Esophagus squamous epithelium (tissue), 5 donors: ENCODE measurements at places on chromosomes 7 and 10.

- DNase-seq = no peak
Measured at GRCh38 chr10:124983321-124983720, 41.4 kb downstream of the ZRANB1 start.

DNA sequence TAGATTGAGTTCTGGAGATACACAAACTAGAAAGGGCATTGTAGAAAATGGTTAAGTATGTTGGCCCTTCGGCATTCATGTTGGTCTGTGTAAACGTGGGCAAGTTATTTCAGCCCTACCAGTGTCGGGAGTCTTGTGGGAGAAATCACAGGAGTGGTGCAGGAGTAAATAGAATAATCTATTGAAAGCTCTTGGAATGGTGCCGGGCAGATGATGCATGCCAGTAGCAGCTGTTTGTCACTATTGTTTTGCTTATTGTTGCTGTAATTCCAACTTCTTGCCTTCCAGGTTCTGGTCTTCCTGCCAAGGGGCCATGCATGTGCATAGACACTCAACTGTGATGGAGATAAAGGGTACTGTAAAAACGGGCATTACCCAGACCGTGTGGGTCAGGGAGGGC is 259.4 kb downstream of the CAMK1D start:
- DNase-seq = no peak

GRCh38 chr7:157704365-157704764 is 367.6 kb downstream of the DNAJB6 start:
- no peak for DNase-seq

DNA sequence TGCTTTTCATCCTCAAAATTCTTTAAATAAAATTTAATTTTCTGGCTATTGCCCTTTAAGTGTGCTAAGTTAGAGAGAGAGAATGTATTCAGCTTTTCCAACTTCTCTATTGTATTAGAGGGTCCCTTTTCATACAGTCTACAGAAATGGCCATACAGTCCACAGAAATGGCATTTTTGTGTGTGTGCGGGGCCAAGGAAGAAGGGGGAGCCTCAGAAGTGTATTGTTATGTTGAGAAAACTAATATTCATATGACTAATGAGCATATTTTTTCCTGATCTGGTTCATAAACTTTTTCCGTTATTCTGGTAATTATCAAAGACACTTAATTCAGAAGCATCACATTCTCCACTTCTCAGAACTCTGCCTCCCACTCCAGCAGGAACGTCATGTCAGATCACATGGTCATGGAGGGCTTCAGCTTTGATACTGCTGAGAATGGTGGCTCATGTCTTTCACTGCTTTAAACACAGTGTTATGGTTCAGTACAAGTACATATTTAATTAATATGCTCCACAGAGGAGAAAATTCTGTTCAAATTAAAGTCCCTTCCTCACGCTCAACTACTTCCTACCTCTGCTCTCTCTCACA is 37.1 kb downstream of the ELMO1 start:
- no peak for DNase-seq

GRCh38 chr10:103472005-103472404 is 7.0 kb downstream of the CALHM3 start:
- DNase-seq = no peak

- DNase-seq = no peak
Measured at GRCh38 chr7:46716926-46717325, 795.9 kb upstream of the IGFBP3 start.

DNA sequence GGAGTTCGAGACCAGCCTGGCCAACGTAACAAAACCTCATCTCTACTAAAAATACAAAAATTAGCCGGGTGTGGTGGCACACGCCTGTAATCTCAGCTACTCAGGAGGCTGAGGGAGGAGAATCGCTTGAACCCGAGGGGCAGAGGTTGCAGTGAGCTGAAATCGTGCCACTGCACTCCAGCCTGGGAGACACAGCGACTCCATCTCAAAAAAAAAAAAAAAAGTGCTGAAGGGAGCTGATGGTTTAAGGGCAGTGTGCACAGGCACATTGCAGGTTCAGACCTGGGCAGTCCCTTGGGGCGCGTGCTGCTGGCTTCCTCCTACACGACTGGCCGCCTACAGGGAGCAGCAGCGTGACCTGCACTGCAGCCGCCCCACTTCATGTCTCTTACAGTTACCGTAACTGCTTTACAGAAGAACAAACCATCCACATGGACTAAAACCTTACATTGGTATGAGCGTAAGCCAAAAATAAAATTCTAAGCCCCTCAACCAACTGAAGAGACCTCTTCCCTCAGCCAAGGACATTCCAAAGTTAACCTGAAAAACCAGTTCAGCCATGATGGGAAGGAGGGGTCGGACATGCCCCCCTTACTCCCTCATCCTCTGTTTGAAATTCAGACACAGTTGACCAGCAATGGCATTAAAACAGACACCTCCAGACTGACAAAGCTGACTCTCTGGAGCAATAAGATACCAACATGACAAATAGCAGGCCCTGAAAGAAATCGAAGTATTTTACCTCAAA is 262.2 kb downstream of the ZMYND11 start:
- no peak for DNase-seq

DNA sequence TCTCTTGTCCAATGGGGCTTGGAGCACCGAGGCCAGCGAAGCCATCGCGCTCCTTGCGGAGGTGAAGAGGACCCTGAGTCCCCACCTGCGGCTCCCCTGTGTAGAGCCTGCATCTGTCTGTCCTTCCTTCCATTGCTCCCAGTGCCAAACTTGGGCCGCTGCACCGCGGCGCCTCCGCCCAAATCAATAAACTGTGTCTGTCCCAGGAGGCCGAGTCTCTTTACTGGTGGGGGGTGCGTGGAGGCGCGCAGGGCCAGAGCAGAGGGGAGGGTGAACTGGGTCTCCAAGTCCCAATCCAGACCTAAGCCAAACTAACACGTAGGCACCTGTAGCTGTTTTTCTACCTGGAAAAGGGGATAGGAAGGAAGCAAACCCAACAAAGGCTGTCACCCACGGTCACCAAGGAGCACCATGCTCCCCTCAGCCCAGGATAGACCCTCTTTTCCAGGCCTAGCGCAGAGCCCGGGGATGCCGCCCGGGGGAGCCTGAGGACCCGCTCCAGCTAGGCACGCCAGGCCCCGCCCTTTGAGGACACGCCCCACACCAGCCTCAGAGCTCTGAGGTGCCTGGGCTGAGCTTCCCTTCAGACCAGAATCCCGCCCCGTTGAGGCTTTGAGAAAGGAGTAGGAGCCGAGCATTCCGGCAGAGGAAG is 1.2 kb upstream of the CHAT start:
- no peak for DNase-seq

DNA sequence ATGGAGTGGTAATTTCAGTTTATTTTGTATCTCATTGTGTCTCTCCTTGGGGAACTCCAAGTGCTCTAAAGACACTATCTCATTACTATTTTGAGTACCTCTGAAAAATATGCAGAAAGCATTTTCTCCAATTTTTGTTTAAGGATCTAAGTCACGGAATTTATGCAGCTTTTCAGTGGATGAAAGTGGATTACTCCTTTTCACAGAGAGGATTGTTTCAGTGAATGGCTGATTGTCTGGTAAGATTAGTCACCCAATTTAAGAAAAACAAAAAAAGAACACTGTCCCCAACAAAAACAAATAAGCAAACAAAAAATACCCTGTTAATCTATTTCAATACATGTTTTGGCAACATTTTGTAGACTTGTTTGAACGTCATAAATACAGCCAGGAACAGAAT is 338.3 kb upstream of the TEX47 start:
- DNase-seq = no peak

DNA sequence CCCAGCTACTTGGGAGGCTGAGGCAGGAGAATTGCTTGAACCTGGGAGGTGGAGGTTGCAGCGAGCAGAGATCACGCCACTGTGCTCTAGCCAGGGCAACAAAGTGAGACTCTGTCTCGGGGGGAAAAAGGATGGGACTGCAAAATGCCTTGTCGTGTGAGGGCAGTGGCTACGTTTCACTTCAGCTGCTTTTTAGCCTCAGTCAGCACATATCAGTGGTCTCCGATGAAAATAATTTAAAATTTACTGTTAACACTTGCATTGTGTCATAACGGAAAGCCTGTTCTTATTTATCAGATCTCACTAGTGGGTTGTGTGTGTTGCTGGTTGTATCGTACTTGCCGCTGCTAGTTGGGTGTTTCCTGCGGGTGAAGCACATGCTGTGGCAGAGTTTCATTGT is 61.9 kb downstream of the RBM33 start:
- DNase-seq = no peak

DNA sequence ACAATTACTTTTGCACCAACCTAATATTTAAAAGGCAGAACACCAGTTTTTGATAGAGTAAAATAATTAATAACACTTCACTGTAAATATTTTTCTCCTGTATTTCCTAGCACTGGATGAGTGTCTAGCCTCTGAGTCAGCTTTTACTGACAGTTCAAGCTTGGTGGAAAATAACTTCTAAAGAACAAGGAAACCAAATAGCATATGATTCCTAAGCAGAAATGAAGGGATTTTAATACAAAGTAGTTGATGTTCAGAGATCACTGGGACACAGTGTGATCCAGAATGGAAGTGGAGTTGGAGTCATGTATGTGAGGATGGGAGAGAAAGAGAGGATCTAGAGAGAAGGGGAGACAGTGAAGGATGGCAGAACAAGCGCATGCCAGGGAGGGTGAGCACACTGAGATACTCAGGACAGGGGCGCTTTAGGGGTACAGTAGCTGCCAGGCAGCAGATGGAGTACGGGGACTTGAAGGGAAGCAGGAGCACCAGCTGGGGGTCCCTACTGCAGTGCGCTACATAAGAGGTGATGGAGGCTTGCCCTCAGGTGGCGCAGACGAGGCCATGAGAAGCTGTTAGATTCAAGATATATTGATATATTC is 117.9 kb upstream of the KLF6 start:
- DNase-seq = no peak
